ENCODE measurements at places on chromosomes 4 and X.

- no peak for DNase-seq
Measured at GRCh38 chr4:173411106-173411693, 12.3 kb upstream of the SCRG1 start.

- peak; percentile 10 for DNase-seq
Measured at GRCh38 chrX:64975491-64975890, 759 bp downstream of the ZC4H2 start.

DNA sequence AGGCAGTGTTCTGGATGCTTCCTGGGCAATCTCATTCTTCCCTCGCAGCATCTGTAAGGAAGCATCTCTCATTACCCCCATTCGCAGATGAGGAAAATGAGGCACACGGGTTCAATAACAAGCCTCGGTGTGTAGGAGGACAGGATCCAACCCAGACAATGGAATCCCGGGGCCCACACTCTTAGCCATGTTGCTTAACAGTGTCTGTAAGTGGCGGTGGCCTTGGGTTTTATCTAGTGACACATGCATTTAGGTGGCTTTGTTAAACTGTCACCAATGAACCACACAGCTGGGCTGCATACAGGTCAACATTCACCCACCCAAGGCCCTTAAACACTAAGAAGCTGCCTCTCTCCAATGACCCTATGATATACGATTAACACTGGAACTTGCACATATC is 22.6 kb downstream of the RELL1 start:
- no peak for DNase-seq

GRCh38 chr4:48175806-48176205 is 41.8 kb upstream of the TXK start:
- DNase-seq, result no peak

DNA sequence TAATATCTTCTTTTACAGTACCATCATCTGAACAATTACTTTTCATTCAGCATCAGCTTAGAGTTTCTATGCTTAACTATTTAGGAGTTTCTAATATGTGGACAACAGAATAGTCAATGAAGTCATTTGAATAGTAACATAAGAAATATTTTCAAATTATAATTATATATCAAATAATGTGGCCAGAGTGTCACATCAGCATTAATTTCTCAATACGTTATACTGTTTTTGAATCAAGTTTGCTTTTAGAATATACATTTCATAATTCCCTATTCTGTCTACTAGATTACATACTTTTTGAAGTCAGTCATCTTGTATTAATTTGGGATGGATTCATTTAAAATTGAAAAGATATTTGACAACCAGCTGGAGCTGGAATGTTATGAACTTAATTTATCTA is 677.4 kb upstream of the PABPC4L start:
- no peak for DNase-seq

GRCh38 chr4:57710053-57710452 is 599.9 kb upstream of the IGFBP7 start:
- no peak for DNase-seq

- no peak for DNase-seq
Measured at GRCh38 chr4:40723728-40724127, 26.0 kb upstream of the NSUN7 start.

GRCh38 chrX:39895218-39896110 is 202.3 kb downstream of the BCOR start:
- no peak for DNase-seq

DNA sequence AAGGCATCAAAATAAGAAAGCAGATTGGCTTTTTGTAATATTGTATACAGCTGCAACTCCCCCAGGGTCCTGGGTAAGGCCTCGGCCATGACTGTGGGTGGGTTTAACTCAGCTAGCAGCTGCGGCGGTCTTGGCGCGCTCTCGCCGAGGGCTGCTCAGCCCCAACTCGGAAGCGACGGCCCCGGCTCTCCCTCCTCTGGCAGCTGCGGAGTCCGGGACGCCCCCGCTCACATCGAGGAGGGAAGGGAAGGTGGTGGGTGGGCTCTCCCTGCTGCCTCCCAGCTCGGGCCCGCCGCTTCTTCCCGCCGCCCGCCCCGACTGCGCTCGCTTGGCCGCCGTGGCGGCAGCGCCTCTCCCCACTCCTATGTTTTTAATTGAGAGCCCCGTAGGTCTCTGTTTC is 51.2 kb downstream of the GPR50 start:
- DNase-seq, result no peak

- no peak for DNase-seq
Measured at GRCh38 chr4:24965627-24966026, 52.8 kb upstream of the CCDC149 start.

GRCh38 chrX:3699821-3700381 is 13.5 kb downstream of the PRKX start:
- DNase-seq, result peak; percentile 1

DNA sequence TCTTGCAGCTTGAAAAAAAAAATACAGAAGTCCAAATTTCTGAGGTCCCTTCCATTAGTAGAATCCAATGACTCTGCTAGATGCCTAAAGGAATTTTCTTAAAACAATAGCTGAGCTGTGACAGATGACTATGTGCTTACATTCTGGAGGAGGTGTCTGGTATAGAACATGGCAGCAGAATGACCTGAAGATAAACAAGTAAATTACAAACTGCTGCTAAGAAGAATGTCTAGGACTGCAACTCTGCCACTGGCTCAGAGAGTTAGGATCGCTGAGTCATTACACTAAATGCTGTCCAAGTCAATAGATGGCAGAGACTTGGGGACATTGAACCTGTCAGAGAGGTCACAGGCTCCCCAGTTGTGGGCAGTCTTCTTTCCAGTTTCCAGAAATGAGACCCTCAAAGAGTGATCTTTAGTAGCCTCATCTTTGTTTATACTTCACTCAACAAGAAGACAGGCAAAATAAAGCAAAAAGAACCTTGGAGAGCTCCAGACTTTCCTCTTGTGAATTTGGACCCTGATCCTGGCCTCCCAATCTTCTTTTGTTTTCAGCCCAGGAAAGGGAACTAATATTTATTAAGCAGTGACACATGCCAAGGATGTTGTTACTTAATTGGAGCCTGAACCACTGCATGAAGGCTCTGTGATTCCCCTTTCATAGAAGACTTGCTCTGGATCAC is 56.4 kb upstream of the SCML1 start:
- DNase-seq, result no peak

DNA sequence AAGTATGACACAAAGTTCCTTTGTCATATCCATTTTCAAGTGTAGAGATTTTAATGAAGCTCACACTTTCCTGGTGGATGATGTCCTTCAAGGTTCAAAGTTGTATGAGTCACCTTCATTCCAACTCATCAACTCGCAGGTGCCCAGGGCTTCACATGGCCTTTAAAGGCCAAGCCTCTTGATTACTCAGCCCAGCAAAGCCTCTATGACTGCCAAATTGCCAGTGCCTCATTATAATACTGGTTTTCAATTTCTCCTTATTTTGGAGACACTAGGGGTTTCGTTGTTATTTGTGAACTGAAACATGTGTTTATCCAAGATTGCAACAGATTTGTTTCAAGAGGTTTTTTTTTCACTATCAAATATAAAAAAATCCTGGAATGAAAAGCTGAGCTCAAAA is 45.9 kb upstream of the PPP3CA start:
- no peak for DNase-seq

- no peak for DNase-seq
Measured at GRCh38 chr4:3299976-3300671, 7.3 kb downstream of the RGS12 start.

GRCh38 chrX:40107291-40108161 is 9.8 kb upstream of the BCOR start:
- DNase-seq, result no peak

- no peak for DNase-seq
Measured at GRCh38 chrX:136269921-136270320, 18.7 kb upstream of the MAP7D3 start.

- DNase-seq, result no peak
Measured at GRCh38 chr4:69057620-69058409, 38.5 kb upstream of the UGT2B7 start.

GRCh38 chr4:76447393-76447851 is 12.4 kb downstream of the SHROOM3 start:
- DNase-seq, result no peak

DNA sequence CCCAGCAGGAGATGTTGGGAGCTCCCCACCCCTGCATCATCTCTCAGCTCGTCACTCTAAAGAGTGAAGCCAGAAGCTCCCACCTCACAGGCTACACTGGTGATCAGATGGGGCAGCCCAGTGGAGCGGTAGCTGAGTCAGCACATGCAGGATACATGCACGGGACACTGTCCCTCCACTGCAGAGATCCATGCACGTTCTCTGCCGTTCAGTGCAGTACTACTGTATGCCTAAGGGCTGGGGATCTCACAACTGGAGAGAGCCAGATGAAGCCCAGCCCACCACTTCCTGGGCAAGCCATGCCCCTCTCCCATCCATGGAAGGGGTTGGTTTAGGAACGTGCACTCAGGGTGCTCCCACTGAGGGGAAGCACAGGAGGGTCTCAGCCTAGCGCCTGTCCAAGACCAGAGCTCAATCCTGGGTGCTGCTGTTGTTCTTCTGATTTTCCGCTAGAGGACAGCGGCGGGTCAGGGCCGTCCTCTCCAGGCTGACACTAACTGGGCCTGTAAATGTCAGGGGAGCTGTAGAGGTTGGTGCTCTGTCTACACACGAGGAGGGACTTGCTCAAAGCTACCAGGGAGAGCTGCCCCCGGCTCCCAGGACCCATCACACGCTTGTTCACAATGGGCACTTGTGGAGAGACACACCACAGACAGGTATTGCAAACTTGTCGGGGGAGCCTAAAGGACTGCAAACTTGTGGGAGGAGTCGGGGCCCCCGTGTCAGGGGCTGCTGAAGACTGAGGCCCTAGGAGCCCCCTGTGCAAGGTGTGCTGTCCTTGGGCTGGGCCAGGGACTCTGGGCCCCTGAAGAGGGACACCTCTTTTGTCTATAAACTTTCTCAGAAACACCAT is 18.2 kb upstream of the ABLIM2 start:
- DNase-seq, result peak; percentile 74

DNA sequence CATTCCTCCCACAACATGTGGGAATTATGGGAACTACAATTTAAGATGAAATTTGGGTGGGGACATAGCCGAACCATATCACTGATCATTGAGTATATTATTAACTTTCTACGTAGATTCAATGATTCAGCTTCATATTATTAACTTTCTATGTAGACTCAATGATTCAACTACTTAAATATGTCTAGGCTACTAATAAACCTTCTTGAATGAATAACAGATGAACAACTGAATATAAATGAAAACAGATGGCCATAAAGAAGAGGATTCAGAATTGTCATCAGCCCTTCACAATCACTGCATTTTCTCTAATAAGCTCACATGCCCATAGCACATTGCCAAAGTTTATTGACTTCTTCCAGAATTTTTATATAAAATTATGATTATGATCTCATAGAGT is 57.0 kb downstream of the CEP44 start:
- no peak for DNase-seq

DNA sequence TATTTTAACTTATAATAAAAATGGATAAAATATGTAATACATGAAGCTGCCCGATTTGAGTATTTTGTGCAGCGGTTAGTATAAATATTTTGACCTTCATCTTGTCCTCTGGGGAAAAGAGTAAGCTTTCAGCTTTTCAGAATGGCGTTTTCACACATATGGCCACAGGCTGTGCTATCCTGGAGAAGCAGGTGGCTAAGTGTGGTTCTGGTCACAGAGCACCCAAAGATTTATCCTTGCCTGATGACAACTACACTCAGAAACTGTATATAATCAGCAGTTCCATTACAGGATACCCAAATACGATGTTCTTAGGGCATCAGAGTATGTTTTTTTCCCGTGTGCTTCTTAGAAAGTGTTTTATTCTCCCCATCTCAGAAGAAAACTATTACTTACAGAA is 42.3 kb upstream of the ANK2 start:
- DNase-seq, result no peak

- DNase-seq, result no peak
Measured at GRCh38 chrX:14817571-14817970, 55.3 kb downstream of the FANCB start.

DNA sequence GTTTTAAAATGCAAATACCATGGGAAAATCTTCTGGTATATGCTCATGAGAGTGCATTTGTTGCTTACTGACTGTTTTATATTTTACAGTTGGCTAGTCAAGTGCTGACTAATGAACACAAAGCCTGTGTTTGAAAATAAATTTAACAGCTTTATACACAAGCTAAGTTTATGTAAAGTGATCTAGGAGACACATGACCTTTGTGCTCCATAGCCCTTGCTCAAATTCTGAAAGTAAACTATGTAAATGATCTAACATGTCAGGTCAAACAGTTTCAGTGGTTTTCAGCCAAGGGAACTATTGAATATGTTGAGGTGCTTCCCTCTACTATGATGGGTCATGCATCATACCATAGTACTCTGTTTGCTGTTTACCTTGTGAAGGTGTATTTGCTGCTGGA is 36.7 kb downstream of the DIAPH2 start:
- peak; percentile 14 for DNase-seq

DNA sequence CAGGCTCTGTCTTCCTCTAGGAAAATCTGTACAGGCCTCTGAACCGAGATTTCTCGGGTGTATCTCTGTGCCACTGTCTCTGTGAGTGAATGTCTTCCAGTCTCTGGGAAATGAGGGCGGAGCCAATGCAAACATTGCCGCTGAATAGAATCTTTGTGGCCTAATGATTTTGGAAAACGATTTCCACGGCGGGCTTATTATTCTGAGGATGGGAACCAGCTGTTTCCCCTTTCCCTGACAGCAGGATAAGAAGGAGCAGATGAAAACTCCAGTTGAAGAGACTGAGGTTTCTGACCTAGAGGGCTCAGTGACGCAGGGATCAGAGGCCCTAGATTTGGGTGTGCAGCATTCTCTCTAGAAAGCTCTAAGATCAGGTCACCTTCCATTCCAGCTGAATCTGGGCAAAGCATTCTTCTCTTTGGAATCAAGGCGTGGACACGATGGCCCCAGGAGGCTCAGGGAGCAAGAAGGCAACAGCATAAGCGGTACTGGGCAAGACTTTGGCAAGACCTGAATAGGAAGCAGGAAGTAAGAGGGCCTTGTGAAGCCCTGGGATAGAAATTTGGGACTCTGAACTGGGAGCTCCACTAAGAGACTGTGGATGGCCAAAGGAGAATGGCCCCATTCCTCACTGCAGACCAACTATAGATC is 47.3 kb downstream of the PJA1 start:
- DNase-seq, result no peak

DNA sequence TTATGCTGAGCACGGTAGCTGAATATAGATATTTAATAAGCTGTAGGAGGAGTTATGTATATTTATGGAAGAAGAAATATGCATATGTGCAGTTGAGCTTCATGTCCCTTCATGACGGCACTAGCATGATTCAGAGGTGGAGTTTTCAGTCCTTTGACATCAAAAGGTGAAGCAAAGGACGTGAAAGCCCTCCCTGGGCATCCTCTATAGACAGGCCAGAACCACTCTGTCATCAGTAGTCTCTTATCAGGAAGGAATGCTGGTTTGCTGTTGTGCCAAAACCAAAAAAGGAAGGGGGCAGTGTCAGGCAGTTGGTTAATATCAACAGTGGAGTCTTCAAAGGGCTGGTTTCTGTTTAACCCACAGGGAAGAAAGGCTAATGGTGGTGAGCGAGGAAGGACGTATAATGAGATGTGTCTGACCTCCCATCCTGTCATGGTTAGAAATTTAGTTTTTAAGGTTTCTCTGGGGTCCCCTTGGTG is 23.5 kb upstream of the IL2 start:
- no peak for DNase-seq

GRCh38 chr4:150986085-150986484 is 29.0 kb downstream of the LRBA start:
- DNase-seq, result no peak
